AG10803 (cell line): ENCODE measurements at places on chromosomes 3 and 15.

DNA sequence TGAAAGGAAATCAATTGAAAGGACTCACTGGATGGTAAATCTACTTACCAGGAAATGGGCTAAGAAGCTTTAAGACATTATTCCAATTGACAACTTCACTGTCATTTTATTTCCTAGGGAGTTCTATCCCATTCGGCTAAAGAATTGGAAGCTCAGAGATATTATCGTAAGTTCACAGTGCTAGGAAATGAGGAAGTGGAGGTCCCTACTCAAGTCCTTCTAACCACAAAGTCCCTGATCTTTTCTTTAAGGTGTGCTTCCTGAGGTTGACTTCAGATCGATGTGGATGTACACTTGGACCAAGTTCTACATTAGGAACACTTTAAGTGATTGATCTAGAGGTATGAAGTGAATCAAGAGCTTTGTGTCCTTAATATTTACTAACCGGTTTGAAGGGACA lies 63.6 kb downstream of the MDFIC2 start:
- no peak for DNase-seq

- no peak for DNase-seq
Observed at GRCh38 chr3:167885277-167885676, 149.8 kb downstream of the SERPINI1 start.

- DNase-seq: no peak
Observed at GRCh38 chr15:74995779-74996765, 709 bp downstream of the SCAMP5 start.

DNA sequence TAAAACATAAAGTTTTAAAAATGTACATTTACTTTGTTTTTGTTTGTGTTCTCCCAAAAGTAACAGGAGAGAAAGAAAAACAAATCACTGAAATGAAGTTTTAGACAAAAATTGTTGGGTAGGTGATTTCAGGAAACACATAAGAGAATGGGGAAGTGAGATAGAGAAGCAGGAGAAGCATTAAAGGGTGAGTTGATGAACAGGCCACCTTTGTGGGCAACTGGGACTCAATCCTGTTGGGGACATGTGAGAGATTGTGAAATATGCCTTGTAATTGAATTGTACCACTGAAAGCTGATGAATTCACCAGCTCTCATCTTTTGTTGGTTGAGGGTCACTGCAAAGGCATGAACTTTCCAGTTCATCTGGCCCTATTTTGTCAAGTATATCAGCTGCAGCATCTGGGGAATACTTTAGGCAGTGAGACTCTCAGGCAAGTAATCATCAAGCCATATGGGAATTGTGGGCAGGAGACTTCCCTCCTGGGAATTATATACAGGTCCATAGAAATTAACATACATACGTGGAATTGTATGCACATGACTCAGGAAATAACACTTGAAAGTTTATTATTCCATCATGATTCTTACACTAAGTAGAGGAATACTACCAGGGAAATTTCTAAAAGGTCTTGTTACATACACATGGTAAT lies 181.0 kb downstream of the ZBBX start:
- DNase-seq: no peak

GRCh38 chr15:90957031-90957790 lies 2.5 kb downstream of the RCCD1 start:
- DNase-seq: peak; percentile 25

DNA sequence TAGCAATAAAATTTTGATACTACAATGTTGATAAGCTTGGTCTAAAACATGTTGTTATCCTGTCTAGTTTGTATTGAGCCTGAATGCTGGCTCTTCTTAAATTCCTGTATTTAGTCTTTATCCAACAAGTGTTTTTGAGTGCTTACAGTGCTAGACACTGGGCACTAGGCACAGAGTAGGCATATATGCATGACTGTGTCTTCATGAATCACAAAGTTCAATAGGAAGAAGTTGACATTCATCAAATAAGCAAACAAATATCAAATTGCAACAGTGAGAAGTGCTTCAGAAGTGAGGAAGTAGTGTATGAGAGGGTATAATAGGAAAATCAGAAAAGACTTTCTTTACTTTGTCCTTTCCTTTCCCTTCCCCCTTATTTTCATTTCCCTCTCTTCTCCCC lies 6.8 kb downstream of the CD96 start:
- DNase-seq: no peak

DNA sequence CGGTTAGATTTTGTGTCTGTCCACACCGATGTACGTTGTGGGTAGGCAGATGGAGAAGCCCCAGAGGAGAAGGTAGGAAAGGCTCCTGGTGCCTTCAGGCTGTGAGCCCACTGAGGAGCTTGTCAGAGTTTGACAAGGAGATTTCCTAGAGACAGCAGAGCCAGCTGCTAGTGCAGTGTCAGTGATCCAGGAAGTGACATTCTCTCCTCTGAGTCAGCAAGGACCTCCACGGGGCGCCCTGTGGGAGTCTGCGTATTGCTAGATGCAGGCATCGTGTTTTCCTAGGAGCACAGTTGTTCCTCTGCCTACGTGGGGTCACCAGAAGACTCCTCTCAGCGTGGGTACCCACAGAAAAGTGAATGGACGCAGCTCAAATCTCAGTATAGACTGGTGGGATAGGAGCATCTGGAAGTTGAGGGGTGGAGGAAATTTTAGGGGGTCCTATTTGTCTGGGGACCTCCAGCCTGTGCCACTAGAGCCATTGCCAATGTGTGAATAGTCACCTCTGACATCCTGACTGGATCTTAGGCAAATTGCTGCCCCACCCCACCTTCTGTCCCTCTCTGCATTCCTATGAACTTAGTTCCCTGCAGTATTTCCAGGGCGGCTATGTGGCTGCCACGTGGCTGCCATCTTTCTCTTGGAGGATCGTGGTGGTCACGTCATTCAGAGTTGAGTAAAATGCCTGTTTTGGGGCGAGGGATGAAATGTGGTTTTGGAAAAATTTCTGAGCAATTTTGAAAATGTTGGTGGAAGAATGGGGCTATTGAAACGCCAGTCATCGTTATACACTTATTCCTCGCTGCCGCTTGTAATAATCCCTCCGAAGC lies 84.8 kb upstream of the KLHL25 start:
- DNase-seq: peak; percentile 88

DNA sequence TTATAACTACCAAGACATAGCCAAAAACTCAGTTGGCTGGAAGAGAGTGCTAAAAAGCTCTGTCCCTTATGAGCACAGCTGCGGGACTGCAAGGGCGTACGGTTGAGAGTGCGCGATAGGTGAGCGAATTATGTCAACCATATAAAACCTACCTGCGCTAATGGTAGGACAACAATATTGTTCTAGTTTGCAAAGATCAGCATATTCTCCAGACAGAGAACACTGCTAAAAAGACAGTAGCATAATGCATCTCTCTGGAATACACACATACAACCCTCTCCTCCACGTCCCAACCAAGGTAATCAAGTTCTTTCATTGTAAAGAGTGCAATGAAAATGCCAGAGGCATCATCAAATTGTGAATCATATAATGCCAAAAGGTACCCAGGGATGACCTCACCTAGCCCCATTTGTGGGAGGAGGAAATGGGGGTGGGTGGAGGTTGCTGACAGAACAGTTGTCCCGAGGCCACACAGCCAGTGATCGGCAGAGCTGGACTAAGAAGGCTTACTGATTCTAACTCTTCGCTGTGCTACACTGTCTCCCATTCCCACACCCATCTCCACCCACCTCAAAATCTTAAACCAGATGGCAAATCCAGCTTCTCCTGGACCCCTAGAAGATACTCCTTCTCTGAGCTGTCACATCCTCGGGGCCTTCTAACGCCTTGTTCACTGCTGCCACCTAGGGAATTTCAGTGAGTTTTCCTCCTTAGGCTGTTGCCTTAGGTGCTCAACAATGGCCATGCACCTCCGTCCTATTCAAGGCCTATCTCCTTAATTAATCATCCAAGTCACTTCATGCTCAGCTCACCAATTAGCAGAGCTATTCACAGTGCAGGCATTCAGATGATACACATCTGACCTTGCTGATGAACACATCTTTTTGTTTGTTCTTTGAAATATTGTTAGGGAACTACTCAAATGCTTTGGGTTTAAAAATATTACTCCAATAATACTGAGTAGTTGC lies 60.7 kb downstream of the RPL22L1 start:
- peak; percentile 80 for DNase-seq

- peak; percentile 71 for DNase-seq
Observed at GRCh38 chr3:108414007-108414406, 96.4 kb downstream of the MYH15 start.

DNA sequence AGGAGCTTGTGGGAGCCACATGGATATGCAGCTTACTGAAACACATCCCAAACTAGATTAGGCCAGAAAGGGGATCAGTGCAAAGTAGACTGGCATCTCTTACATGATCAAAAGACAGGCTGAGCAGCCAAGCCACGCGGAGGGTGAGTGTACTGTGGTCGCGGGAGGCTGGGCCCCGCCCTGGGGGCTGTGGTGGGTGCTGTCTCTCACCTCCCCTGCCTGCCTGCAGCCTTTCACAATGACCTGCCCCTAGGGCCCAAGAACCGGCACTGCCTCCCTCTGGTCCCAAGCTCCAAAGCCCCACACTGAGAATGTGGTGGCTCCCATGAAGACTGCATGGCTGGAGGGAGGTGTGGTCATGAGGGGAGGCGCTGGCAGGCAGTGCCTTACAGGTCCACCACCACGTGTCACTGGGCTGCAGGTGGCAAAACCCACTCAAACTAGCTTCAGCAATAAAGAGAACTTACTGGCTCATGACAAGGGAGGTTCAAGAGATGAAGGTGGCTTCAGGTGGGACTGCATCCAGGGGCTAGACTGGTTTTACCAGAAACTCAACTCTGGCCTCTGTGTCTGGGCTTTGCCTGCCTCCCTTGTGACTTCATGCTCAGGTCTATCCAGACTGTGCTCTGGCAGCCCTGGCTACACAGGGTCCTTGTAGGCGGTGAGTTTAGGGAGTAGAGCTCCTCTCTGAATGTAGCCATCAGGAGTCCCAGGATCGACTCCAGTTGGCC lies 27.4 kb upstream of the PLXND1 start:
- no peak for DNase-seq

- peak; percentile 64 for DNase-seq
Observed at GRCh38 chr15:74307827-74308811, 59.3 kb downstream of the CYP11A1 start.
